A549 treated with Hydrocortisone at 1 μM for 4 hours (cell line): ENCODE measurements at places on chromosomes 7 and 10. TPM values are rescaled to one million over a fixed set of nuclear protein-coding genes. Genes with fewer than 3 reads are reported as not detected.

The EXOC4 gene
- 18.3 to 24.1 TPM (median 20.5 TPM) in 5 replicates for total RNA-seq

The CCDC146 gene
- total RNA-seq = 0.32 to 0.70 TPM (median 0.49 TPM) in 5 replicates

The SLC18A2 gene
- total RNA-seq = 0.02 to 0.03 TPM (median 0.03 TPM) in 3 of 5 replicates, not detected in the others

The C10orf88 gene
- total RNA-seq = 5.7 to 9.8 TPM (median 9.1 TPM) in 5 replicates

The EPDR1 gene
- total RNA-seq = 67.6 to 80.1 TPM (median 76.8 TPM) in 5 replicates

The RBP4 gene
- total RNA-seq = 5.0 to 10.5 TPM (median 9.5 TPM) in 5 replicates

The KCND2 gene
- total RNA-seq = not detected in 5 replicates

The FAM237B gene
- total RNA-seq = 0.02 to 0.06 TPM (median 0.03 TPM) in 4 of 5 replicates, not detected in the other

The SHTN1 gene
- total RNA-seq = 19.1 to 29.1 TPM (median 25.9 TPM) in 5 replicates

The TES gene
- total RNA-seq = 58.8 to 79.7 TPM (median 70.5 TPM) in 5 replicates

The SPDYE1 gene
- total RNA-seq = not detected in 5 replicates

The VIPR2 gene
- 0.02 to 0.06 TPM (median 0.04 TPM) in 4 of 5 replicates, not detected in the other for total RNA-seq

The SPDYE5 gene
- total RNA-seq = not detected in 5 replicates

The GALNT17 gene
- total RNA-seq = not detected in 5 replicates

The MCM10 gene
- 19.7 to 26.7 TPM (median 21.8 TPM) in 5 replicates for total RNA-seq
